ENCODE measurements at places on chromosomes 5 and 9. TPM values are rescaled to one million over a fixed set of nuclear protein-coding genes. Genes with fewer than 3 reads are reported as not detected.

Gene LOX
- 0.12 TPM for total RNA-seq

Gene ANKRD31
- total RNA-seq = 0.30 TPM

GRCh38 chr5:100595152-100595811, 60.1 kb downstream of the FAM174A start:
- DNase-seq = no peak

DNA sequence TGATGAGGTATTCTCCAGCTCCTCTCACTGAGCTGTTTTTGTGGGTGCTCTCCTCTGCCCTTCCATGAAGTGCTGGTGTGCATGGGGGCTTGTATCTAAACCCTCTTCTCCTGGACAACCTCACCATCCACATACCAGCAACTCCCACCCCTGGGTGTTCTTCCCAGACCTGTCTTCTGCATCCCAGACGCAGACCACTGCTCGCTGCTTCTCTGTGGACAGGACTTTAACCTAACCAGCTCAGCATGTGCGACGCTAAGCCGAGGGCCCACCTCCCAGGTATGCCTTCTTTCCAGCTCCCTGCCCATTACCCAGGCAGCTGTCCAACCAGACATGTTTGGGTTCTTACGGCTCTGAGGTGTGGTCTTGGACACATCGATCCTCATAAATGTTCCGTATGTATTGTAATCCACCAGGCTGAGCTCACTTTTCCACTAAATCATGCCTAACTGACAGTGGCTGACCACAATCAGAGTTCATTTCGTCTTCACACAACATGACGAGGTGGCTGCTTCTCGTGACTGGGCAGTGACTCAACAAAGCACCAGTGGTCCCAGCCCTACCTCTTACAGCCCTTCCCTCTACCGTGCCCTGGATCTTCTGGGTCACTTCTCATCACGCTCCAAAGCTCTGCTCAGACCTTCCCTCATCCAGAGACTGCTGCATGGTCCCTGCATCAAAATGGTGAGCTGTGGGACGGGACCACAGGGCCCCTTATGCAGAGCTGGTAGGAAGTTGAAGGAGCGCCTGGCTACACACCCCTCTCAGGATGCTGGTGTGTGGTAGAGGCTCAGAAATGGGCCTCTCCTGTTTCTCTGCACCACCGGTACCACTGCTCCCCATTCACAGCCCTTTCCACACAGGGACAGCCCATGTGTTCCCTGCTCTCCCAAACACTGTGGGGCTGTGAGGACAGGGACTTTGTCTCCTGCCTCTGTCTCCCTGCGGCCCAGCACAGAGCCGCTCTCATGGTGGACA, 9.6 kb upstream of the PTGES2 start:
- DNase-seq = no peak

- no peak for DNase-seq
These were observed 18.4 kb downstream of the CARD19 start for GRCh38 chr9:93114169-93114983.

DNA sequence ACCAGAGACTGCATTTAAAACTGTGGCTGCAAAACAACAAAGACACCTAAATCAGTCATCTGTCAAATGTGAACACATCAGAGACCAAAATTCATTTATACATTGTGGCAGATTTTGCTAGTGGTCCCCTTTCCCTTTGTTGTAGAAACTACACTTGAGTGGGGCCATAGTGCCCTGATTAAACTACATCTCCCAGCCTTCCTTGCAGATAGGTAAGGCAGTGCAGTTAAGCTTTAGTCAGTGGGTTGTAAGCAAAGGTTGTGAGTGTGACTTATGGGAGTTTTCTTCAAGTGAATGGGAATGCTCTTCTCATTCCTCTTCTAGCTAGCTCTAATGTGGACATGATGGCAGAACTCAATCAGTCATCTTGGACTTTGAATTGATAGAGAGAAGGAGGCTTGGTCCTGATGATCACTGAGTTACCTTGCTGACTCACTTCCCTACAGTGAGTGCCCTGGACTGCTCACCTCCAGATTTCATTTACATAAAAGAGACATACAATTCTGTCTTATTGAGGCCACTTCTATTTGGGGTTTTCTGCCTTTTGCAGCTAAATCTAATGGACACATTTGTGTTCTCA, 35.2 kb upstream of the SPARC start:
- no peak for DNase-seq

- no peak for DNase-seq
These were observed 23.3 kb downstream of the SAR1B start for GRCh38 chr5:134609232-134609851.

DNA sequence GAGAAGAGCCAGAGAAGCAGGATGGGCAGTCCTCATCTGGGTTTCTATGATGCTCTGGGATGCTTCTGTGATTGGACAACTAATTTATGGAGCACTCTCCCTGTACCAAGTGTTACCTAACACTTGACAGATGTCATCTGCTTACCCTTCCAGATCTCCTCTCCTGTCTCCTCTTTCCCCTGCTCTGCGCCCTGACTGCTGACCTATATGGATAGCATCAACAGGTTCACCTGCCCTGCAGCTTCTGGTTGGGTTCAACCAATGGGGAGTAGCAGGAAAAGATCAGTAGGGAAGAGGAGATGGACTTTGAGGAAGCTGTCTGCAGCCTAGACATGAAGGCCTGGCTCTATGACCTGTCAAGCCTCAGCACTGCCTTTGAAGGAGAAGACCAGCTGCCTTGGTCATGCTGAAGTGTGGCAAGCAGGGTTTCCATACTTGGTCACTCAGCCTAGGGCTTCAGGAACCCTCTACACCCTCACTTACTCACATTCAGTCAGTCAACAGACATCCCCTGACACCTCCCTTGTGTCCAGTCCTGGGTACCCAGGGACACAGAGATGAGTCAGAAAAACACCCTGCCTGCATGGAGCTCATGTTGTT, 11.3 kb upstream of the P4HA2 start:
- DNase-seq = no peak

DNA sequence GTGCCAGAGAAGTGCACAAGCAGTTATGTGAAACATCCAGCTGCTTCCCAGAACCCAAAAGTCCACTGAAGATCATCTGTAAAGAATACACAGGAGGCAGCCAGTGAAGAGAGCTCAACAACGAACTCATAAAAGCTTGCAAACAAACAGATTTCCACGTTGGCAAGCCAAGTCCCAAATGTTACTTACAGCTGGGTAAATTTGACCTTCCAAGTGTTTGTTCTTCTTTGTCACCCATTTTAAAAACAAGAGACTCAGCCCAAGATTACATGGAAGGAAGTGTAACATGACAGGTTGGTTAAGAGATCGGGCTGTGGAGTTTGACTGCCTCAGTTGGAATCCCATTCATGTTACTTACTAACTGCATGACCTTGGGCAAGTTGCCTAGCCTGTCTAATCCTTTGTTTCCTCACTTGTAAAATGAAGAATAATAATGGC, 174.9 kb upstream of the PAPPA start:
- no peak for DNase-seq
